GM12864 (cell line): ENCODE measurements at places on chromosomes 11 and 22.

GRCh38 chr11:127000291-127000968 is at the start of gene KIRREL3:
Gene KIRREL3 (minus strand): TSS chr11:127000770.
- DNase-seq, result no peak

GRCh38 chr22:27835446-27835845 is 33.9 kb upstream of the MN1 start:
- no peak for DNase-seq

- no peak for DNase-seq
Observed at GRCh38 chr22:35480627-35481550, 59.7 kb upstream of the RASD2 start.

DNA sequence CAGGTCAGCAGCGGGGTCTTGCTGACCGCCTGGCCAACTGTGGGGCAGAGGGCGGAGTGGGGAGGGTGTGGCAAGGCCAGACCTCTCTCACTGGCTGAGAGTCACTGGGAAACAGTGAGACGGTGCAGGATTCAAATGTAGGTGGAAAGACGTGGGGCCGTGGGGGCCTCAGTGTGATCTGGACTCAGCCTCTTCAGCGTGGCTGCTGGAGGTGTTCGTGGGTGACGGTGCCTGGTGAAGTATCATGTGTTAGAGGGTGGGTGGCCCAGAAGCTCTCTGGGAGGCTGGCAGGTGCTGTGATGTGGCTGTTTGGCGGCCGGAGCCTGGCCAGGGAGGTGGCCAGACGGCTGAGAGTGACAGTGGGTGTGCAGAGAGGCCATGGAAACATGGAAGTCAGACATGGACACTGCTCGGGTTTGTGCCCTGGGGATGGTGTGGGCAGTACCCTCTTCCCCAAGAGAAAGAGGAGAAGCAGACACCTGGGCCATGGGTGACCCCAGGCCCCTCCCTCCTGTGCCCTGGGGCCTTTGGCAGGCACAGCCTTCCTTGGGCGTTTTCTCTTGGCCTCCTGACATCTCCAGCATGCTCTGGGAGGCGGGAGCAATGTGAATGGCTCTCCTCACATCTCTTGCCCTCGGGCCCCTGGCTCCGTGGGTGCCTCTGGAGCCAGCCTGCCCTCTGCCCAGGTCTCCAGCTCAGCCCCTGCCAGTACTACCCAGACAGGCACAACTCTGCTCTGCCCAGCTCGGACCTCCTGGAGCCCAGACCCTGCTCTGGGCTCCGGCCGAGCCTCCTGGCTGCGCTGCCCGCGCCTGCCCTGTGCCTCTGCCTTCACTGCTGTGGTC is 10.1 kb upstream of the ACR start:
- DNase-seq, result no peak

- DNase-seq, result no peak
Observed at GRCh38 chr11:107646783-107647182, 55.8 kb downstream of the ELMOD1 start.

- no peak for DNase-seq
Observed at GRCh38 chr22:23029521-23030228, 40.6 kb upstream of the GNAZ start.

- no peak for DNase-seq
Observed at GRCh38 chr11:84673753-84674152, 953.4 kb downstream of the DLG2 start.

DNA sequence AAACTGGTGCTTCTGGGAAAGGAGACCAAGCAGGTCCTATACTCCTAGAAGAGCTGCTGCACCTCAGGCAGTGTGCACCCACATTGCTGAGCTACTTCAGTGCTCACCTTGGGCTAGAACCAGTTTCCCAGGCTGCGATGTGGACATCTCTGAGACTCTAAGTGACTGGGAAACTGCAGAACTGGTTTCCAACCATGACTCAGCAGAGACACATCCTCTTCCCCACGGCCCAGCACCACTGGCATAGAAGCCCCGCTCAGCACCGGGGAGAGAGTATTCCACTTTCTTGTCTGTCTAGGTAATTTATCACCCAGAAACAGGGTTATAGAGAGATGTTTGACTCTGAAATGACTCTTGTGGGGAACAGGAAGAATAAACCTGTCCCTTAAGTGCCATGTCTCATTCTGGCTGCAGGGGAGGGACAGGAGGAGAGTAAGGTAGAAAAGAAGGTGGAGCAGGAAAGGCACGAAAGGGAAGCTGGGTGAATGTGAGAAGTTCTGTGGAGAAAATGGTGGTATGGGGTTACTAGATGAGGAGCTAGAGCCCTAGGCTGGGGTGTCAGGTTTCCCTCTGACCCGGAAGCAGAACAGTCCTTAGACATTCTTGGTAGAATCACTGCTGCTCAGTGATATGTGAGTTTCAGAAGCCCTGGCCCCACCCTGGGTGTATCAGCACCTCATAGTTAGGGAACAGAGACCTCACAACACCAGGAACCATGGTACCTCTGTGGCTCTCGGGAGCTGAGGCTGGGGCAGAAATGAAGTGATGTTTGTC is 340.4 kb upstream of the NCAM1 start:
- no peak for DNase-seq

GRCh38 chr11:87451395-87451794 is 413.7 kb downstream of the TMEM135 start:
- no peak for DNase-seq

DNA sequence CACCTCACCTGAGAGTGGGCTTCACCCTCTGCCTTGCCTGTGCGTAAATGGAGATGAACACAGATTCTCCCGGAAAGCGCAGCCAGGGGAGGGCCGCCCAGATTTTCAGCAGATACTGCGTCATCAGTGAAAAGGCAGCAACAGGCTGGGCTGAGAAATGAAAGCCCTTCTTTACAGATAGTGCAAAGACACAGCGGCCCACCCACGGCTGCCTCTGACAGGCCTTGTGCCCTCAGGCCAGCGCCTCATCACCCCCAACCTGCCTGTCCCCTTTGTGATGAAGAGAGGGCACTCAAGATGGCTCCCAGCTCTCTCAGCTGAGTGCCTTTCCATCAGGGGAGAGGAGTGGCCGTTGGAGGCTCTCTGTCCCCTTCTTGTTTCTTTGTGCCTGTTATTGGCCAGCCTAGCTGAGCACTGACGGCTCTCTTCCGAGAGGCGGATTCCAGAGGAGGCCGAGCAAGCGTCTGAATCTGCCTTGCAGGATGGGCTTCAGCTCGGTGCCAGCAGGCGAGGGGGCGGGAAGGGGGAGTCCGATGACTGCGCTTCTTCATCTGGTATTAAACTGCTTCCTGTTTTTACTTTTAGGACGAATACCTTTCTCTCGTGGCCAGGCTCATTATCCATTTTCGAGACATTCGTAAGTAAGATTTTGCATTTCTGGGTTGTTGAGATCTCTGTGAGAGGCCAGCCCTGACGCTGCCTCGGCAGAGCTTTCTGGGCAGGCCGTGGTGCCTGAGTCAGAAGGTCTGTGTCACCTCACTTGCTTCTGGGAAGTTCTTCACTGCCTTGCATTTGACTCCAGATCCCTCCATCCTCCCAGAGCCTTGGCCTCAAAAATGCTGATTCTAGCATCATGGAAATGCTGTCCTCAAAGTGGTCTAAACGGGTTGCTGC is 43.7 kb downstream of the MED15 start:
- DNase-seq, result no peak

DNA sequence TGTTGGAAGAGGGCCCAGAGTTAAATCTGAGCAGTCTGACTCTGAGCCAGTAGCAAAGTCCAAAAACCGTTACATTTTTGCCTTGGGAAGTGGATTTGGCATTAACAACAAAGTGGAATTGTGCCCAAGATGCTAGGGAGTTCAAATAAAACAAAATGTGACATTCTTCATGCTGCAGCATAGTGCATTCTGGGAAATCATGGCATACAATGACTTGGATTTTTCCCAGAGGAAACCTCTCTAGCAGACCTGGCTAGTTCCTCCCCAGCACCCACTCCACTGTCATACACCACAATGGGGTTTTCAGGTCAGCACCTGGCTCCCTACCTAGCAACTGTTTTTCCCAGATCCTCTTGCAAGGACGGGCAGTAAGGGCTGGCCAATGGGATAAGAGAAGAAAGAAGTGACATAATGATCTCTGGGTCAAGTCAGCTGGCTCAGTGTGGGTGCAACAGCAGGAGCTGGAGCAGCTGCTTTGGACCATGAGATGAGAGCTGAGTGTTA is 24.8 kb upstream of the CYB5R3 start:
- DNase-seq, result no peak

- DNase-seq, result no peak
Observed at GRCh38 chr22:17097062-17097461, 12.3 kb downstream of the IL17RA start.

DNA sequence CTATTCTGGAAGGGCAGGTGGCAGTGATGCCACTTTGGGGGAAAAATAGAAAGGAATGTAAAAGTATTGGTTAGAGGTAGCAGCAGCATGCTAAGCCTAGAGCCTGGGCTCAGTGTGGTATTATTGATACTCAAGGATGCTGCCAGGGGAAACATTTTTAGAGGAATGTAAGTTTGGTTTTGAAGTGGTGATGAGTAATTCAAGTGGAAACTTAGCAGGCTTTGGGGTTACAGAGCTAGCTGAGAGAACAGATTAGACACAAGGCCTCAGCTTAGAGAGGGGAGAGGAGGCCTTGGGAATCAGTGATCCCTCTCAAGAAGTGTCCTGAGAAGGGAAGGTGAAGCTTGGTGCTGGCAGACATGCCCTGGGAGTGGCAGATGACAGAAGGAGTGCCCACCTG is 32.9 kb upstream of the DDI1 start:
- no peak for DNase-seq

DNA sequence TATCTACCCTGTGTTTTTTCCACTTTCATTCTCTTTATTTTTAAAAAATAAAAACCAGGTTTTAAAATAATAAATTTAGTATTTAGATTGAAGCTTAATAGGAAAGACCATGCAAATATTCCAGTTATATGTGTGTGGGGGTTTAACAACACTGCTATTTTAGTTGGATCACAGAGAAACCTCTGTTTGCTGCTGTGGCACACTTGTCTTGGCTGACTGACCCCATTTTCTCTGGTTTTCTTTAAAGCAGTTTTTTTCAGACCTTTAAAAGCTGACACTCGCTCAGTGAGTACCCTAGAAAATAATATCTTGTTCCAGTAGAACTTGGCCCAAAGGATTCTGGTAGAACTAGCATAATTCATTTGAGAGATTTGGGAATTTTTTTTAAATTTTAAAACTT is 31.6 kb downstream of the ACER3 start:
- no peak for DNase-seq

DNA sequence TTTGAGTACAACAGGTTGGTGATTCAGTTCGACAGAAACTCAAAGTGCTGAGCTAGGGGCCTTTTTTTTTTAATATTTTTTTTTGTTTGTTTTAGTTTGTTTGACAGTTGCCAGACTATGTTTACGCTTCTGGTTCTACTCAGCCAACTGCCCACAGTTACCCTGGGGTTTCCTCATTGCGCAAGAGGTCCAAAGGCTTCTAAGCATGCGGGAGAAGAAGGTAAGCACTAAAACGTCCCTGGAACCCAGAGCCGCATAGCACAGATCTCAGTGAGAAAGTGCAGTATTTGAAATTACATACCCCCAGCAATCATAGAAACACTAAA is 649 bp downstream of the PRRG4 start:
- DNase-seq, result no peak

DNA sequence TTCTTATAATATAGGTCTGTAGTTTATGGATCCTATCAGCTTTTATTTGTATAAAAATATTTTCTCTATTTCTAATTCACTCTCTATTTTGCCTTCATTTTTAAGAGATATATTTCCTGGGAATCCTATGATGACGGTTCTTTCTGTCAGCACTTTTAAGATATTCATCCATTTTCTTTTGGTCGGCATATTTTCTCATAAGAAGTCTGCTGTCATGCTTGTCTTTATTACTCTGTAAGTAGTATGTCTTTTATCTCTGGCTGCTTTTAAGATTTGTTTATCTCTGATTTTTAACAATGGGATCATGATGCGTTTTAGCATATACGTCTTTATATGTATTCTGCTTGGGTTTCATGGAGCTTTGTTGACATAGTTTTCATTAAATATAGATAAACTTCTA is 175.5 kb downstream of the SNX19 start:
- no peak for DNase-seq

- DNase-seq, result no peak
Observed at GRCh38 chr11:65393513-65394079, 7.2 kb downstream of the FRMD8 start.

GRCh38 chr22:48071828-48072227 is 1309.4 kb downstream of the TBC1D22A start:
- no peak for DNase-seq

DNA sequence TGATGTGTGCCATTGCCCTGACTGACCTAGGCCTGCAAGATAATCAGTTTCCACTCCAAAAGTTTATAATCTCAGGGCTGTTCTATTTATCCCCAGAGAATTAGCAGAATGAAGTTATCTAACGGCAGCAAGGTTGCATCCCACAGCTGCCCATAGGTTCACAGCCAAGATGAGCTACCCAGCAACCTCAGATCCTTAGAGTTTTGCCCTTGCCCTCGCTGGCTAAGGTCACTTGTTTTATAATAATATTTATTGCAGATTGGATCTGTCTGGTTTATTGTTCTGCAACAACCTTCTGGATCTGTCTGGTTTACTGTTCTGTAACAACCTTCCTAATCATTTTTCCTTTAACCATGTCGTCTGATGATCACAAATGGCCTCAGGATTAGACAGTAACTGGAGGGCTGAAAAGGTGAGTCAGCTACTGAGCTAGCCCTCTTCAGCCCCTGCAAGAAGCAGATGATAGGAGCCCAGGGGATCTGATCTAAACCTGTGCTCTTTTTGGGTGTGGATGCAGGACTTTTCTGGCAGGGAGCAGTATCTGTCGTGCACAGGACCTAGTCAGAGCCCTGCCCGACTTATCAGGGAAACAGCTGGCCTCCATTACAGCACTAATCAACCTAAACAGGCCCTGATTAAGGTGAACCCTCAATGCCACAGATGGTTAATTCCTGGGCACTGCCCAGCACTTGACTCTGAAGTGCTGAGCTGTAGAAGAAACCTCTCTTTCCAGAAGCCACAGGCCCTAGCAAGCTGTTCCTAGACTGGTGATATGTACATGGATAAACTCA is 642.9 kb upstream of the KIRREL3 start:
- DNase-seq, result no peak

DNA sequence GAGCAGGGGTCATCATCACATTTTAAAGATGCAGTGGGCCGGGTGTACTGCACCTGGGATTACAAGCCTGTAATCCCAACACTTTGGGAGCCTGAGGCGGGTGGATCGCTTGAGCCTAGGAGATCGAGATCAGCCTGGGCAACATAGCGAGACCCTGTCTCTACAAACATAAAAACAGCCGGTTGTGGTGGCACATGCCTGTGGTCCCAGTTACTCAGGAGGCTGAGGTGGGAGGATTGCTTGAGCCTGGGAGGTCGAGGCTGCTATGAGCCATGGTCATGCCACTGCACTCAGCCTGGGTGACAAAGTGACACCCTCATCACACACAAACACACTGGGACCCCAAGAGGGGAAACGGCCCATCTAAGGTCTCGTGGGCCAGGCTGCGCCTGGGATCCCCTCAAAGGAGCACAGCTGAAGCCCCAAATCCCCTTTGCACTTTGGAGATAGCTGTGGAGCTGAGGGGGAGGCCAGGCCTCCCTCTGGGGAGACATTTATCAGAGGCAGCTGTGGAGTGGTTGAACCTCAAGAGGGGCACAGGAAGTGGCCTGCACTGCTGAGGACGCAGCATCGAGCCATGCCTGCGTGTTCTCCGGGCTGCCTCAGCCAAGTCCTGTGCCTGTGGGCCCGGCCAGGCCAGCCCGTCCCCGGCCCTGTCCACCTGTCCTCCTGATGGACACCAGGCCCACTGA is 27.5 kb downstream of the OSBPL5 start:
- no peak for DNase-seq

- peak; percentile 87 for DNase-seq
Observed at GRCh38 chr11:47407746-47408590, at the start of gene SLC39A13. Gene SLC39A13 (plus strand): TSS chr11:47408590. CDS start chr11:47410095, 1,505 bp downstream.
